ENCODE measurements at places on chromosomes 5 and 9.

GRCh38 chr5:78592735-78593386 lies 55.7 kb downstream of the LHFPL2 start:
- no peak for DNase-seq

DNA sequence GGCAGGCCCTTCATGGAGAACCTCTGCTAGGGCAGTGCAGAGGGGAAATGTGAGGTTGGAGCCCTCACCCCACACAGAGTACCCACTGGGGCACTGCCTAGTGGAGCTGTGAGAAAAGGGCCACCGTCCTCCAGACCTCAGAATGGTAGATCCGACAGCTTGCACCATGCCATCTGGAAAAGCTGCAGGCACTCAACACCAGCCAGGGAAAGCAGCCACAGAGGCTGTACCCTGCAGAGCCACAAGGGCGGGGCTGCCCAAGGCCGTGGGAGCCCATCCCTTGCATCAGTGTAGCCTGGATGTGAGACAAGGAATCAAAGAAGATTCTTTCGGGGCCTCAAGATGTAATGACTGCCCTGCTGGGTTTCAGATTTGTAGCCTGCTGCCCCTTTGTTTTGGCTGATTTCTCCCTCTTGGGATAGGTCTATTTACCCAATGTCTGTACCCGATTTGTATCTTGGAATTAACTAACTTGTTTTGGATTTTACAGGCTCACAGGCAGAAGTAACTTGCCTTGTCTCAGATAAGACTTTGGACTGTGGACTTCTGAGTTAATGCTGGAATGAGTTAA lies 16.6 kb upstream of the ZDHHC11 start:
- DNase-seq: no peak

DNA sequence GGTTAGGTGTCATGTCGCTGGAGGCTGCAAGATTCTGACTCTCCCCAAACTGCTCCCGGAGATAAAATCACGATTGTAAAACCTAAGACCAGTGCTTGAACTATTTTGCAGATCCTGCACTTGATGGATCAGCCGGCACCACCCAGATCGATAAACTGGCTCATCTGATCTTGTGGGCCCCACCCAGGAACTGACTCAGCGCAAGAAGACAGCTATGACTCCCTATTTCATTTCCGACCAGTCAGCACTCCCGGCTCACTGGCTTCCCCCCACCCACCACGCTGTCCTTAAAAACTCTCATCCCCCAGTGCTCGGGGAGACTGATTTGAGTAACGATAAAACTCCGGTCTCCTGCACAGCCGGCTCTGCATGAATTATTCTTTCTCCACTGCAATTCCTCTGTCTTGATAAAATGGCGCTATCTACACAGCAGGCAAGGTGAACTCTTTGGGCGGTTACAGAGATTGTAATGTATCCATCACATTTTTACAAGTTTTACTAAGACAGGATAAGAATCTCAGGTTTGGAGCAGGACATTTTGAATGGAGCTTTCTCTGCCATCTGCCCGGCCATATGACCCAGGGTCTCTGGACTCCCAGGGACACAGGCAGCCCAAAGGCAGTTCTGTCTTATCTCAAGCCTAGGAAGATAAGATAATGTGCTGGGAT lies 10.6 kb upstream of the PPP1R26 start:
- no peak for DNase-seq

GRCh38 chr5:168844016-168844921 lies 265.1 kb upstream of the PANK3 start:
- DNase-seq: no peak

Data from stimulated activated CD8-positive, alpha-beta memory T cell treated with anti-CD3 and anti-CD28 coated beads, Interleukin-2, amount 100 ng/mL, for 1 hour (primary cell).